Neural progenitor cell (in vitro differentiated cells): ENCODE measurements at places on chromosomes 3 and 15.

- DNase-seq: no peak
Measured at GRCh38 chr15:55816017-55816416, 73.1 kb upstream of the PRTG start.

DNA sequence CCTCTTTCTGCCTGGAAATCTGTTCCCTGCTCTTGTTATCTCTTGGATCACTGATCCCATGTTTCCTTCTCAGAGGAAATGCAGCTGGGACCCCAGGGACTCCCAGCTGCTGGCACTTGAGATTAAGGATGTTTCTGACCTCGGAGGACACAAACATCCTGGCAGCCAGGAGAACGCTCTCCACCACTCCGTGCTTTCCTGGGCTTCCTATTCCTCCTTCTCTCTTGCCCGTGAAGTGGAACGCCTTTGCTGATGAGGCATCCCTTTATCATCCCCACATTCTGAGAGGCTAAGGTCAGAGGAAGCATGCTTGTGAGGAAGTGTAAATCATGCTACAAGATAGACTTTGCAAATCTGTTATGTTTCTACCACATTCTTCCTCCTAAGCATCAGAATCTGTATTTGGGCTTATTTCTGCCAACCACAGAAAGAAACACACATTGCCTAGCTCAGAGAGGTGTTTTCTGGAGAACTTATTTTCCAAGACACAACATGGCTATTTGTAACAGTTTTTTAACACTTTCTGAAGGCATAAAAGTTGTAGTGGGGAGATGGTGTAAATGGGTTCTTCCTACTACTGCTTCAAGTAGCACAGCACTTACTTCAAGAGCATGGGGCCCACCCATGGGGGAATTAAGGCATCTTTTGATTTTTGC, 25.6 kb upstream of the LDHAL6B start:
- no peak for DNase-seq

DNA sequence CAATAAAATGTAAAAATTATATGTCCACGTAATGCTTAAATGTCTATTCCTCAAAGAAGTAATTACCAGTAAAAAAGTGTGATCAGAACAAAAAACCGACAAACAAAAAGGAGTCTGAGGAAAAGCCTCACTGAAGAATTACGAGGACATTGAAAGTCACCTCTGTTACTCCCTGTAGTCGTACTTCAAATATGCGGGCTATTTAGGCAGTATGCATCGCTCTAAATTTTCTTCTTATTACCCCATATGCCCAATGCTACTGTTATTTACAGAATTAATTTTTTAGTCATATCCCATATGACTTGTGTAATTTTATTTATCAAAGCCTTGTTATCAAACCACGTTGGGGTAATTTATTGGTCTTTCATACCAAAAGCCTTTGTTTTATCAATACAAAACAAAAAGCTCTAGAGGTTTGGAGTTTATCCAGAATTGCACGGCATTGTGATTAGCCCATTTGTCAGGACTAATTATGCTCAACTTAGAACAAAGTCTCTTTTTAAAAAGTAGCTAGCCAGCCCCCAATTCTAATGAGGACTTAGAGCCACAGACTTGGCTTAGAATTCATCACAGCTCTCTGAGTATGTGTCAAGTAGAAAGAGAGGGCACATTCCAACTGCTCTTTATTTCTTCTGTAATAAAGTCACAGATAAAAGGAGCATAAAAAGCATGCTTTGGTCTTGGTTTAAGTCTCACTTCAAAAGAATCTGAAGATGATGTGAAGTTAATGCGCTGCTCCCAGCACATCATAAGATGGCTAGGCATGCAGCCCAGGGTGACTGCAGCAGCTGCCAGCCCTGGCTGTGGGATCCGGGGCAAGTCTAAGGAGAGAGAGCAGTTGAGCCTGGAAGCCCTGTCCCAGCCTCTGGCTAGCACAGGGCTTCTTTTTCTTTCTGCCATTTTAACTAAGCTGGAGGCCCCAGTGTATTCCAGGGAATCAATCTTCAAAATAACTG, 521.0 kb downstream of the GABRG3 start:
- DNase-seq: peak; percentile 59

DNA sequence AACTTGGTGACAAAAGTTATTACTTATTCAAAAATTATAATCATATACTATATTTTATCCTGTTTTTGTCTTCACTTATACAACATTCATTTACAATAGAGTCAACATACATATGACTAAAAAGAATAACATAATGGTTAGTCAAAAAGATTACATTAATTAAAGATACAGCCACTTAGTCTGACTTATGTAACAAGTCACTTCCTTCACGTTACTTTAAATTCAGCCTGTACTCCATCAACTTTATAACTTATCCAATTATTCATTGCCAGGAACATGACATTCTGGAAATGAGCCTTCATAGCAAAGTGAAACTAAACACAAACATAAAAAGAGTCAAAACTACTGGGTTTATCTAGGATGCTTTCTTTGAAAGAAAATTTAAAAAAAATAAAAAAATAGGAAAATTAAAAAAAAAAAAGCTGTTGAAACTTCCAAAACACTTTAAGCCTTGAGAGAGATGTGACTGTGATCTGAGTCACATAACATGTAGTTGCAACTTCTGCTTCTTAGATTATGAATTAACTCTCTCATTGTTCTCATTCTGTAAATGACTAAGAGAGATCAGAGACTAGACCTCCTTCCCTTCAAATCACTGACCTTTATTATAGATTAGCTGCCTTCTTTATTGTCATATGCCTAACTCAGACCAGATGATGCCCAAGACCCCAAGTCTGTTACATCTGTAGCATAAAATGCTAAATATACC, 107.8 kb downstream of the MYRIP start:
- DNase-seq: no peak

- DNase-seq: peak; percentile 73
Measured at GRCh38 chr3:9217784-9218513, 31.5 kb downstream of the SRGAP3 start.

DNA sequence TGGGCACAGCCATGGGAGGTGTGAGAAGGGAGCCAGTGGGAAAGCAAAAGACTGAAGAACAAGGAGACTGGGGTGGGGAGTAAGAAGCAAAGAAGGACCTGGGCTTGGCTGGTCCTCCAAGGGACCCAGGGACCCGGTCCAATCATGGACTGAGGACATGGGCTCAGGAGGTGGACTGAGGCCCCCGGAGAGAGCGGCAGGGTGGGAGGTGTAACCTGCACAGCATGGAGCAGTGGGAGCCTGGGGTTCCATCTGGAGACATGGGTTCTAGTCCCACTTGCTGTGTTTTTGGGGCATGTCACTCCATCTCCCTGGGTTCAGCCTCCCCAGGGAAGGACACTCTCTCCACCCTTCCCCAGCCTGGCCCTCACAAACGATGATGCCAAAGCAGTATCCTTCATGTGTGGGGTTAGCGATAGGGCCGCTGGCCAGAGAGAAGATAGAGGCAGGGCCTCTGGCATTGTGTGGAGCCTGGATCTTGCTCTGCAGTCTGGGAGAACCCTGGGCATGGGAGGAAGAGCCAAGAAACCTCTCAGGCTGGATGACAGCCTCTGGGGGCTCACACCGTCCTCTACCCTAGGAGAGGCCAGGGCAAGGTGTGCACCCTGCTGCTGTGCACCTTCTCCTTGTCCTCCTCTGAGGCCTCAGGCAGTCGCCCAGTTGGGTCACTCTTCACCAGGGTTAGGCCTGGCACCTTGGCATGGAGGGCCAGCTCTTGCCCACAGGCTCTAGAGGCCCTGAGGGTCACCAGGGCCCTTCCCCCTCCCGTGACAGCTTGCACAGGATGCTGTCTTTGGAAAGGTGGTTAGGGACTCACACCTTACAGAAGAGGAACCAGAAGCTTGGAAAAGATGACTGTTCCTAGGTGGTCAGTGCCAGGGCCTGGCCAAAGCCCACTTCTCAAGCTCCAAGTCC, 26.0 kb downstream of the FBXW12 start:
- no peak for DNase-seq

GRCh38 chr3:50630877-50631276, 13.9 kb downstream of the MAPKAPK3 start:
- no peak for DNase-seq

DNA sequence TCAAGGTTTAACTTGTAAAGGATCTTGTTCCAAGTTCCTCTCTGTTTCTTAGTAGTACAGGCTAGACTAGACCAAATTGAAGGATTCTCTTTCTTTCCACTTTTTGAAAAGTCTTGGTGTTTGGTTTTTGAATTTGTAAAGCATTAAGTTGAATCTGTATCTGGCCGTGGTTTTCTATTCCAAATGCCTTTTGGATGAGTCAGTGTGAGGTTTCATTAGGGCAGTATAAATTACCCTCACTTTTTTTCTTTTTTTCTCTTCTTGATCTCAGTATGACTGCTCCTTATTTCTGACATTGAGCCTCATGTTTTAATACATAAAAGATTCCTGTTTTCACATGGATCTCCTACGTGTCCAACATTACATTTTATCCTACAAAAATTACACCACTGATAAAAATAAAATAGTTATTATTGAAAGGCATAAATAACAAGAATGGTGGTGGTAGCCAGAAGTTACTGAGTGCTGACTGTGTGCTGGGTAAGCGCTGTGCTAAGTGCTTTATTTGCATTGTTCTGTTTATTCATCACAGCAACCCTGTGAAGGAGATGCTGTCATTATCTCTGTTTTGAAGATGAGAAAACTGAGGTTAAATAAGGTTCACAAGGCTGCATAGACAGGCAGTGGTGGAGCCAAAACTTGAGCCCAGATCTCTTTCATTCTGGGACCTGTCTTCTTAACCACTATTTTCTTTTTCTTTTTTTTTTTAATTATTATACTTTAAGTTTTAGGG, 48.3 kb downstream of the MITF start:
- no peak for DNase-seq
